ENCODE measurements at places on chromosomes 7 and 10.
A peak's percentile ranks its signal among the peaks of the same experiment; 100 is the strongest.

DNA sequence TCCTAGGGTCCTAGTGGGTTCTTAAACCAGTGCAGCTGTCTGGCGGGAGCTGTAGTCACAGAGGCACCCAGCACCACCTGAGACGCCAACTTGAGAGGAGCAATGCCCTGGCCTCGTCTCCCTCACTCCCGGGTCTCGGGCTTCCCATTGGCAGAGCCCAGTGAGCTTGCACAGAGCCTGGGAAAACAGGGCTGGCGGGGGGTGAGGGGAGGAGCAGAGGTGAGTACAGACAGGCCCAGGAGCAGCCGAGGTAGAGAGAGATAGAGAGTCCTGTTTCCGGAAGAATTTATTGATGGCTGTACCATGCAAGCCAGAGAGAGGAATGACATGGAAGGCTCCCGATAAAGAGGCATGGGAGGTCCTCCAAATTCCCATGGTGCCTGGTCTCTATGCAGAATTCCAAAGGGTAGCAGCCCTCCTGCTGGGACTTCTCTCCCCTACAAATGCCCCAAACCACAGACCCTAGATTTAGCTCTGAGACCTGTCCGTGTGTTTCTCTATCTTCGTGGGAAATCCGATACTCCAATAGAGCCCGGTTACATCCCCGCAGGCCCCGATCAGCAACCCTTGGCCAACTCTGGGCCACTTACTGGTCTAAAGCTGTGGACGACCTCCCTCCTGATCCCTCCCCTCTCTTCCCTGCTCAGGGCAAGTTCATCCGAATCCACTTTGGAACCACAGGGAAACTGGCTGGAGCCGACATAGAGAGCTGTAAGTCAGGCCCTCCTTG, 20.3 kb upstream of the MYH16 start:
- DNase-seq, result no peak

GRCh38 chr10:3783316-3783681, 1.7 kb downstream of the KLF6 start:
- DNase-seq, result peak; percentile 67

DNA sequence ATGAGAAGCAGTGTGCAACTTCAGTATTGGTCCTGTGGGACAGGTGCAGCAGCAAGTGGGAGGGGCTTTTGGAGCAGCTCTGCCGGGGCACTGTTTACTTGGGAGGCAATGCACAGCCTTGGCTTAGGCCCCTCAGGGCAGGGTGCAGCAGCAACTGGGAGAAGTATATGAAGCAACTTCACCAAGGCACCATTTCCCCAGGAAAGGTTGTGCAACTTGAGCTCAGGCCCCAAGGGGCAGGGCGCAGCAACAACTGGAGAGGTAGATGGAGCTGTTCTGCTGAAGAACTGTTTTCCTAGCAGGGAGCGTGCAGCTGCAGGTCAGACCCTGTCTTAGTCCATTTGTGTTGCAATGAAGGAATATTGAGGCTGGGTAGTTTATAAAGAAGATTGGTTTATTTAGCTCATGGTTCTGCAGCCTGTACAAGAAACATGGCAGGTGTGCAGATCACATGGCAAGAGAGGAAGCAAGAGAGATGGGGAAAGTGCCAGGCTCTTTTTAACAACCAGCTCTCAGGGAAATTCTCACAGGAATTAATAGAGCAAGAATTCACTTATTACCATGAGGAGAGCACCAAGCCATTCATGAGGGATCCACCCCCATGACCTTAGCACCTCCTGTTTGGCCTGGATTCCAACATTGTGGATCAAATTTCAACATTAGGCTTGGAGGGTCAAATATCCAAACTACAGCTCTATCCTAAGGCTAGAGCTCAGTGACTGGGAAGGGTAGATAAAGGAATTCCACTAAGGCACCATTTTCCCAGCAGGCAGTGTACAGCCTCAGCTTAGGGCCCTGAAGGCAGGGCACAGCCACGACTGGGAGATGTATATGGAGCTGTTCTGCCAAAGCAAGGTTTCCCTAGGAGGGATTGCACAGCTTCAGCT, 10.9 kb downstream of the GPR141 start:
- DNase-seq, result no peak

GRCh38 chr7:153407291-153408046, 644.7 kb upstream of the DPP6 start:
- no peak for DNase-seq

DNA sequence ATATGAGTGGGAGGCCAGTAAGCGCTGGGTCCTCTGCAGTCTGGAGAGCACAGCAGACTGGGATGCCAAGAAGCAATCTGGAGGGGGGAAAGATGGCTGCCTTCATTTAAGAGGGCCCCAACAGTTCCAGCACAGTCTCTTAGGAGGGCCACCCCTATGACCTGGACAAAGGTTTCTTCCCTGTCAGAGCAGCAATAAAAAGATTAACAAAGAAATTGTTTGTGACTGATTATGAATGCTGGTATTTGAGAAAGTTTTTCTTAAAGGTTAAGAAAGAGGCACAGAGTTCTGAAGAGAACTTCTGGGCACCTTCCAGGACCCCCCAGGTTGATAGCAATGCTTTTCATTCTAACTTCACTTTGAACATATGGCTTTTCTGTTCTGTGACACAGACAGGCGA, 52.3 kb downstream of the CYP26A1 start:
- DNase-seq, result no peak

- no peak for DNase-seq
Measured at GRCh38 chr10:49747303-49747646, 14.8 kb downstream of the OGDHL start.

DNA sequence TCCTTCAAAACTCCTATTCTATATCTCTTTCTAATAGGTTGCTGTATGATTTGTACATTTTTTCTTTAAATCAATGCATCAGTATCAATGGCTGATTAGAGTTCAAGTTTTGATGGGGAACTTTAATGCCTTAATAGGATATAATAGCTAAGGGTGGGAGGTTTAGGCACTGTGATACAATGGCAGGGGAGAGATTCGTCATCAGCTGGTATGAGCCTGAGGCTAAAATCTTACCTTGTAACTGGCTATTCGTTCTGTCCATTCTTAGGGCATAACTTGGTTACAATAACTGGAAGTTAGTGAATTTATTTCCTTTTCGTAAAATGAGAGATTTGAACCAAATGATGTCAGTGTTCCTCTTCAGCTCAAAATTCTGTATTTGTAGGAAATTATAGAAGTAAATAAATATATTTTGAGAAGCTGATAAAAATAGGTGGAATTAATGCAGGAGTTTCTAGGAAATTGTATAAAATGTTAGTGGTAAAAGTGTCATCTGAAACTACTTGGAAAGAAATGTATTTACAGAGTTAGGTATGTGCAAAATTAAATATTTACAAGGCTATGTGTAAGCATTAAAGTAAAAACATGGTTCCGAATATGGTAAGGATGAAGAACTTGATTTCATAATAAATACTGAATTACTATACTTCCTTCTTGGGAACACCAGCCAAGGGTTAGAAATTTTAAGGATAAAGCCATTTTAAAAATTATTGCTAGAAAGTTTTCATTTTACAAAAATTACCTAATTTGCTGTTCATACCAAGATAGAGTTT, 27.5 kb upstream of the NAMPT start:
- DNase-seq, result no peak

All from naive B cell (primary cell).